ENCODE measurements at places on chromosomes 16 and 17.

DNA sequence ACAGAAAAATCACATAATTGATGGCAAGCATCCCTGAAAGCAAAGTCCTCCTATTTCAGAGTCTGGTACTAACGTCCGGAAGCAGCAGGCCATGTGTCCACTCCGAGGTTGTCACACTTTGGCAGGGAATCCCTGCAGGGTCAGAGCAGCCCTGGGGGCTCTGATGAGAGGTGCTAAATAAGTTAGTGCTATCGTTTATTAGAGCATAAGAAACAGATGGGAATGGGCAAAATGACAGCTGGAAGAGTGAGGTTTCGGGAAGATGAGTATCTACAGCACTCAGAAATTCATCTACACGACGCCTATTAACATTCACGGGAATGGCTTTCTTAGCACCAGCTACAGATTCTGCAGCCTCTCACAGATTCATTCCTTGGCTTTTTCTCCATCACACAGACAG lies 465.4 kb upstream of the PSMD7 start:
- no peak for DNase-seq

GRCh38 chr17:45170280-45170930 lies 8.7 kb downstream of the HEXIM2 start:
- DNase-seq, result no peak

- DNase-seq, result no peak
Observed at GRCh38 chr16:77965346-77965745, 57.0 kb upstream of the CLEC3A start.

DNA sequence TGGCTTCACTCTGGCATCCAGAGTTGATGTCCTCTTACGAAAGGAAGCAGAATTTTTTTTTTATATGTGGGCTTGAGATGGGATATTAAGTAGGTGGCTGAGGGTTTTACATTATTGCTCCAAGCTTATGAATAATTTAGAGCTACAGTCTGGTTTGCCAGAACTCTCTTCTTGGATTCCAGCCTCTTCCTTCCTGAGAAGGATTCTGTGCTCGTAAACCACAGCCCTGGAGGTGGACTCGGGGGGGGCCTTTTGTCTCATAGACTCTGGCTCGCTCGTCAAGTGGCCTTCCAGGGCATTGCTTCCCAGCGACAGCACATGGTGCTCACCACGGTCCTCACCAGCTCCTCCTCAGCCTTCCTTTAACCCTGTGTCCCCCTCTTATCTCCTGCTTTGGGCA lies 43.2 kb downstream of the TMEM11 start:
- DNase-seq, result no peak

DNA sequence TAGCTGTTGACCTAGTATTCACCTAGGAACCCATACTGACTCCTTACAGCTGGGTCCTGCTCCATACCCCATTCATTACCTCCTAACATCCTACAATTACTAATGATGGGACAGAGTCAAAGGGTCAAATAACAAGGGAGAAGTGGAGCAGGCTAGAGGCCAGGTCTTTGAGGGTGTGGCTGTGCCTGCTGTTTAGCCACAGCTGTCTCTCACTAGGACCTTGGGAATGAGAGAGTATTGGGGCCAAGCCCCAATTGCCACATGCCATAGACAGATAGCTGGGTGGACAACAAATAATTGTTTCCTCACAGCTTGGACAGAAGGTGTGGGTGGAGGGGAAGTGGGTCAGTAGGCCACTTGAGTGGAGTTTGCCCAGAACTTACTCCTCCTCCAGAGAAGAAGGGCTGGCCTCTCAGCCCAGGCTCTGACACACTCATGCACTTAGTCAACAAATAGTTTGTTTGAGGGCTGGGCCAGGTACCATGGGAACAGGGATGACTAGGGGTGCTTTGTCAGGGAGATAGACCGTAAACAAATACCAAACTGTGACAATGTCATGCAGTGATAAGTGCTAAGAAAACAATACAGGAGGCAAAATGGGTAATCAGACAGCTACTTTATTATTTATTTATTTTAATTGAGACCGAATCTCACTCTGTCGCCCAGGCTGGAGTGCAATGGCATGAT lies 10.2 kb upstream of the CENPT start:
- DNase-seq, result peak; percentile 63

- DNase-seq, result no peak
Observed at GRCh38 chr17:12985431-12986293, 32.2 kb downstream of the ELAC2 start.

- DNase-seq, result peak; percentile 25
Observed at GRCh38 chr17:6303664-6304063, 131.3 kb downstream of the AIPL1 start.

DNA sequence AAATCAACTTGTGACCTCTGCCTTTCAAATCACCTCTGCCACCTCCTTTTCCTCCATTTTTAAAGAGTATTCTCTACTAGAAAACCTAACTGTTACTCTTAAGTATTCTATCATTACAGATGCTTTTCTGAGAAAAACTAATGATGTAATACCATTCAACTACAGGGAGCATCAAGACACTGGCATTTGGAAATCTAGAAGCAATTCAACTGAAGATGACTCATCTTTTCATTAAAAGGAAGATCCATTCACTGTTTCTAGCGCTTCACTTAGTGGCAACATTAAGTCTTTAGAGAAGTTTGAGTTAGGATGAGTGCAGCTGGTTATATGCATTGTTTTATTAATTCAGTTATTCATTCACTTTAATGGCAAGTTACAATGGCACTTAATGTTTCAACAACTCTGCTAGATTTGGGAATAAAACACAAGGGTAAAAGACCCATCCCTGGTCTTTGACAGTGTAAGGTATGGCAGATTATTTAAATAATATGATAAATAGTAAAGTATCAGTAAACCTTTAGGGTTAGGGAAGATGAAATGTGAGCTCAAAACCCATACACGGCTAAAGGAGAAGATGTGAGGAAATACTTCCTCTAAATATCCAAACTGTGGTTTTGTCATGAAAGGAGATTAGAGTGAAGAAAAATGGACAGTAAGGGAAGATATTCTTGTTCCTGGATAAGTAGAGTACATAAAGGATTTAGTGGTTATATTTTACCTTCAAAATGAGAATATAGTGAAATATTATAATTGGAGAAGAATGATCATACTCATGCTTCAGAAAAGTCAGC lies 61.7 kb downstream of the KCNJ2 start:
- no peak for DNase-seq

- DNase-seq, result no peak
Observed at GRCh38 chr17:72702998-72703397, 389.5 kb downstream of the SLC39A11 start.

DNA sequence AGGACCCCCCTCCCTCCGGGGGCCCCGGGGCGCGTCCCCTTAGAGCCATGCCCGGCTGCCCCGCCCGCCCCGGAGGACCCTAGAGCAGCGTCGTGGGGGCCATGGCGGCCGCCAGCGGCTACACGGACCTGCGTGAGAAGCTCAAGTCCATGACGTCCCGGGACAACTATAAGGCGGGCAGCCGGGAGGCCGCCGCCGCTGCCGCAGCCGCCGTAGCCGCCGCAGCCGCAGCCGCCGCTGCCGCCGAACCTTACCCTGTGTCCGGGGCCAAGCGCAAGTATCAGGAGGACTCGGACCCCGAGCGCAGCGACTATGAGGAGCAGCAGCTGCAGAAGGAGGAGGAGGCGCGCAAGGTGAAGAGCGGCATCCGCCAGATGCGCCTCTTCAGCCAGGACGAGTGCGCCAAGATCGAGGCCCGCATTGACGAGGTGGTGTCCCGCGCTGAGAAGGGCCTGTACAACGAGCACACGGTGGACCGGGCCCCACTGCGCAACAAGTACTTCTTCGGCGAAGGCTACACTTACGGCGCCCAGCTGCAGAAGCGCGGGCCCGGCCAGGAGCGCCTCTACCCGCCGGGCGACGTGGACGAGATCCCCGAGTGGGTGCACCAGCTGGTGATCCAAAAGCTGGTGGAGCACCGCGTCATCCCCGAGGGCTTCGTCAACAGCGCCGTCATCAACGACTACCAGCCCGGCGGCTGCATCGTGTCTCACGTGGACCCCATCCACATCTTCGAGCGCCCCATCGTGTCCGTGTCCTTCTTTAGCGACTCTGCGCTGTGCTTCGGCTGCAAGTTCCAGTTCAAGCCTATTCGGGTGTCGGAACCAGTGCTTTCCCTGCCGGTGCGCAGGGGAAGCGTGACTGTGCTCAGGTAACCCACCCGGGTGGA lies 759 bp downstream of the ALKBH5 start:
- peak; percentile 86 for DNase-seq

- DNase-seq, result no peak
Observed at GRCh38 chr17:68820825-68821481, 134.2 kb downstream of the ABCA8 start.

DNA sequence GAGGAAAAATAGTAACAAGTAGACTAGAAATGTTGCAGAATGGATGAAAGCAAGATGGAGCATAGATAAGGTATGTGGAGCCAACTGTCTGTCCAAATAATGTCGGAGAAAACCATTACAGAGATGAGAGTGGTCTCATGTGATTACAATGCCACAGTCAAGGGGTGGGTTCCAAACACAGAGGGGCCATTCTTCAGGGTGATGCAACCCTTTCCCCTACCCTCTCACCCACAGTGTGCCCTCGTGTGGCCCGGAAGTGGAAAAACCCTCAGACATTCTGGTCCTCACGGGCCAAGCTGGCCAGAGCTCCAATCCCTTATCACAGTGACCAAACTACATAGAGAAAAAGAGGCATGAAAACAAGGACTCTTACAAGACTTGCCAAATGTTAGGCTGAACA lies 17.7 kb upstream of the HS3ST3A1 start:
- DNase-seq, result no peak

GRCh38 chr16:56409195-56409594 lies 16.1 kb downstream of the AMFR start:
- no peak for DNase-seq

- no peak for DNase-seq
Observed at GRCh38 chr16:71473891-71474290, 11.8 kb upstream of the ZNF23 start.

DNA sequence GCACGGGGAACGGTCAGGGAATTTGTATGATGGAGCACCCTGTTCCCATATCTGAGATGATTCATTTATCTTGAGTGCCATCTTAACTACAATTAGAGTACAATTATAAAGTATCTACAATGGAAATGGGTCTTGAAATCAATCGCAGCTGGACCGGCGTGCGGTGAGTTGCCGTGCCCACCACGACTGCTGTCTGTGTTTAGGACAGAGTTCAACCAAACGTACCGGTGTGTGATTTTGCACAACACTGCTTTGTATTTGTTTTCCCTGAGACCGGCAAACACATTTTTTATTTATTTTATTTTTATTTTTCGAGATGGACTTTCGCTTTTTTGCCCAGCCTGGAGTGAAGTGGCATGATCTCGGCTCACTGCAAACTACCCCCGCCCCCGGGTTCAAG lies 457.0 kb downstream of the WWOX start:
- no peak for DNase-seq

DNA sequence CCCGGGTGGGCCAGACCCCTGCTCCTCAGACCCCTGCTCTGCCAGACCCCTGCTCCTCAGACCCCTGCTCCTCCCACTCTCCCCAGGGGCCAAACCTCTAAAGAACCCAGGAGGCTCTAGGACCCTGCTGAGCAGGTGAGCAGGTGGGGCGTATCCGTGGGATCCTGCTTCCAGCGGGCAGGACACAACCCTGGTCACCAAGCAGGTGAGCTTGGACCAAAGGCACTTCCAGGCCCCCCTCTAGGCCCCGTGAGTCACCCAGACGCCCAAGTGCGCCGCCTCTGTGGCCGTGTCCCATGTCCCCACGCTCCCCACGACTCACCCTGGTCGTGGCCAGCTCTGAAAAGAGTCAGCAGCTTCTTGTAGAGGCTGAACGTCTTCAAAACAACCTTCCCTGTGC lies 5.0 kb downstream of the CYBC1 start:
- peak; percentile 43 for DNase-seq

- DNase-seq, result no peak
Observed at GRCh38 chr16:11629071-11630030, 38.9 kb upstream of the SNN start.

- peak; percentile 12 for DNase-seq
Observed at GRCh38 chr17:73268582-73269328, 7.1 kb upstream of the CPSF4L start.

DNA sequence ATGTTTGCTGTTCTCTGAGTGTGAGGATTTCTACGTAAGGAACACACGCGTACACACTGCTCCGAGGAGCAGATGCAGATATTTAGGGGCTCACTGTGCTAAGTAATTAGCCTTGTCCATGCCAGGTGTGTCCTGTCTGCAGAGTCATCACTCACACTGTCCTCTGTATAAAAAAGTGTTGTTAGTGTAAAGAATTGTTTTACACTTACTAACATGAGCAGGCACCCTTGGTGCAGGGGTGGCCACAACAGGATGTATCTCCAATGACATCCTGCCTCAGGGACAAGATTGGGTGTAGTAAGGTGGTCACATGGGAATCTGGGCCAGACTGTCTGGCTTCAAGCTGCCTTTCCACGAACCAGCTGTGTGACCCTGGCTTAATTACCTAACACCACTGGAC lies 63.9 kb downstream of the NDEL1 start:
- DNase-seq, result no peak

DNA sequence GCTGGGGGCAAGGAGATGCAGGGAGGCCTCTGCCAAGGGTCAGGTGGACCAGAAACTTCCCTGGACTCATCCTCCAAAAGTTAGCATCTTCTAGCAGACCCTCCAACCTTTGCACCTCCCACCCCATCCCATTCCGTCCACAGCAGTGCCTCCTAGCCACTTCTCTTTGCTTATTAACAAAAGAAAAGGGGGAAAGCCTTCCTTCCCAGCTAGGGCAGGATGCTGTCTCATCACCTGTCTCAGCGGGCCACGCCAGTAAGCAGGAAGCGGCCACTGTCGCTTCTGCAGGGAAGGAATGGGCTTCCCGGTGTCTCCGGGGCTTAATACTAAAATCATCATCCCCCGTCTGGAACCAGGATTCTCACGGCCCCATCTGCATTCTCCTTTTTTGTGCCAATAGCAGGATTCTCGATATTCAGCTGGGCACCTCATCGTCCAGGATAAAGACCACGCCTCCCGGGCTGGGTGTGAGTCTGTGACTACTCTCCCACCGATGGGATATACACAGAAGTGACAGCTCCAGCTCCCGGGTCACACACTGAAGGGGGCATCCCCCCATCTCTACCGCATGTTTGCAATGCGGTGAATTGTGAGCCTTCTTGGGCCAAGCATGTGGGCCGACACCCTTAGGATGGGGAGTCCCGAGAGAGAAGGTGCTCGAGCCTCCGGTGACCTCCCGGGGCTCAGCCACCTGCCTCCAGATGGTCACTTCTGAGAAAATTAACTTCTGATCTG lies 15.5 kb upstream of the RBFOX3 start:
- DNase-seq, result peak; percentile 4

GRCh38 chr17:13297183-13297582 lies 279.4 kb upstream of the ELAC2 start:
- DNase-seq, result no peak

GRCh38 chr17:39950871-39951348 lies 11.9 kb upstream of the GSDMA start:
- DNase-seq, result no peak
